Neural progenitor cell (in vitro differentiated cells): ENCODE measurements at places on chromosomes 6 and 20. TPM values are rescaled to one million over a fixed set of nuclear protein-coding genes. Genes with fewer than 3 reads are reported as not detected.
A peak's percentile ranks its signal among the peaks of the same experiment; 100 is the strongest.

DNA sequence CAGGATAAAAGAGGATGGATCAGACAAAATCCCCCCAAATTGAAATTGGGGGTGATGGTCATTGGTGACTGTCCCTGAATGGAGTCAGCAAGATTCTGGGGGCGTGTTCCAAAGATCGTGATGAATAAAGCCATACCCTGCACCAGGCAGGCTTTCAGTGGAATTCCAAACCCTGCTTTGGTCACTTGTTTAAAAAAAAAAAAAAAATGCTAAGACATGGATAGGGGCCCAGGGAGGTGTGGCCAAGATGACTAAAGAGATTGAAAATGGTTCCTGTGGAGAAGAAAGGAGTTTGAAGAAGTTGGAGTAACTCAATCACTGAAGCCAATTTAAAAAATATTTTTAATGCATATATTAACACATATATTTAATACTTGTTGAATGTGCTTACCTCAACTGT is 161.4 kb upstream of the KCNG1 start:
- DNase-seq: peak; percentile 16

DNA sequence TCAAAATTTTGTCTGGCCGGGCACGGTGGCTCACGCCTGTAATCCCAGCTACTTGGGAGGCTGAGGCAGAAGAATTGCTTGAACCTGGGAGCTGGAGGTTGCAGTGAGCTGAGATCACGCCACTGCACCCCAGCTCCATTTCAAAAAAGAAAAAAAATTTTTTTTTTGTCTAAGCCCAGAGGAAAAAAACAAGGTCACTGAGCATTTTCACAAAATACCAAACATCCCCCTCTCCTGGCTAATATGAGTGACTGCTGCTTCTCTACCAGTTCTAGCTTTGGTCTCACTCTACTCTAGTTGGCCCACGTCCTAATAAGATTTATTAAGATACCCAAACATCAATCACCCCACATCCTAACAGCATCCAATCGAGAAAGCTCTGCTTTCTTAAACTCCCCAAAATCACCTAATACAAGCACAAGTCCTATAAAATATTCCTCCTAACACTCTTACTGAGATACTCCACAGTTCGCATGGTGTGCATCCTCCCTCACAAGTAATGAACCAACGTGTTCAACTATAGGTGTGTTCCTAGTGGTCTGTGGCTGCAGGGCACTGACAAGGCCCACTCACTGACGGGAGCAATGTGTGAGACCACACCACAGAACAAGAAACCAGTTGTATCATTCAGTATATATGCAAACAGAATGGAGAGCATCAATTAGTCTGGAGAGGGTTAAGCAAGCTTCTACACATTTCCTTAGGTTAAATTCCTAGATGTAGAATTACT is 64.2 kb downstream of the FKBP5 start:
- DNase-seq: no peak

DNA sequence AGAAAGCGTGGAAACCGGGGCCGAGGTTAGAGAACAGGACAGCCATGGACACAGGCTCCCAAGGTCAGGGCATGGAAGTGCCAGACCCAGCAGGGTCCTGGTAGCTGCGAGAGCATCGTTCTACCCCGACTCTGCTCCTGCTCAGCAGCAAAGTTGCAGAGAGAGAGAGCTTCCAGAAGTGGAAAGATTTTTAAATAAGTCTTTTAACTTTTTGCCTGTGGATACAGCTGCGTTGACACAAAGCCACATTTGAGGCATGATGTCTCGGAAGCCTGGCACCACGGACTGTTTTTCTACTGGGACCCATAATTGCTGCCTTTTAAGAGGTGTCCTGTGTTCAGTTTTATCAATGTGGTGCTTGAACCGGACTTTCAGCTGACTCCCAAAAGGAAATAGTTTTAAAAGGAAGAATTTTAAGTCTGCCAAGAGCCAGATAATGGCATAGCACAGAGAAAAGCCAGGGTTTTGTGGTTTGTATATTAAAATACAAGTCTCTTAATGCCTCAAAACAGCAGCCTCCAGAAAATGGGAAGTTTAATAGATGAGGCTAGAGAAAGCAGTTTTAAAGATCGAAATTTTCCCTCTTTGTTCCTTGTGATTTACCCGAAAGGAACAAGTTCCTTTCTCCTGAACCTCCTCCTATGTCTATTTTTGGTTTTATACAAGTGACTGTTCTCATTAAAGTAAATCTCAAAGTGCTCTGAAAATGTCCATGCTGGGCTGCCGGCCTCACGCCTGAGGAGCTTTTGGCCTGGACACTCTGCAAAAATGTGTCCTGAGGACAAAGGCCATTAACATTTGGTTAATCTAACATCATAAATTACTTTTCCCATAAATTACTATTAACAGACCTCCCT is 91.5 kb downstream of the RIN2 start:
- no peak for DNase-seq

GRCh38 chr20:43186312-43186711 is 3.4 kb downstream of the PTPRT start:
- no peak for DNase-seq

- no peak for DNase-seq
Measured at GRCh38 chr6:129029778-129030177, 146.8 kb downstream of the LAMA2 start.

DNA sequence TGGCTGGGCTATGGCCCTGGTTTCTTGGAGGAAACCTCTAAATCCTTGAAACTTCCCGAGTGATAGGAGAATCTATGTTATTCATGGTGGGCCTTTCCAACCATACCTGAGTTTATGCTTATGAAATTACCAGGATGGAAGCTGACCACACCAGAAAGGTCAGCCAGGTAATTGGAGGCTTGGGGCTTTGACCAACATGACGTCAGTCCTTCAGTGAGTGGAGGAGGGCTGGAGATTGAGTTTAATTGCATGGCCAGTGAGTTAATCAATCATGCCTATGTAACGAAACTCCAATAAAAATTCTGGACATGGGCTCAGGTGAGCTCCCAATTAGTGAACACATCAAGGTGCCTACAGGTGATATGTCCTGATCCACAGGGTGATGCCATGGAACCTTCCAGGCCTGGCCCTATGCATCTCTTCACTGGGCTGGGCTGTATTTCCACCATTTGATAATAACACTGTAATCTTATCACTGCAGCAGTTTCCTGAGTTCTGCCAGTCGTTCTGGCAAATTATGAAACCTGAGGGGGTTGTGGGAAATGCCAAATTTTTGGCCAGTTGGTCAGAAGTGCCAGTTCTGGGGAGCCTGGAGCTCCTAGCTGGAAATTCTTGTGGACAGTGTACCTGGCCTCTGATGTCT is 106.5 kb downstream of the CDH26 start:
- DNase-seq: no peak

- no peak for DNase-seq
Measured at GRCh38 chr20:53935344-53936084, 134.9 kb downstream of the BCAS1 start.

DNA sequence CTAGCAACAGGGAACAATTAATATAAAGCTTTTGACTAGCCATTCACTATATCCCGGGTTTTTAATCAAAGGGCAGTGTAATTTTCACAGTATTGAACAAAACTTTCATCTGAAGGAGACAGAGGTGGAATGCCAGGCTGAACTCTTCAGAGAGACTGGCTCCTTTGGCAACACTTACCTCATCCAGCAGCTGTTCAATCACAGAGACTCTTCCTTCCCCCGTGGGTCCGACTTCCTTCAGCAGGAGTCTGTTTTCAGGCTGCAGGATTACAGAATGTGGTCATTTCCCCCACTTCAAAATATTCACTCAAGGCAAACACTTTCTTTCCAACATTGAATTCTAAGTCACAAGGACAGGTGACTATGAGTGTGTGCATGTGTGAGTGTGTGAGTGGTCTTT is 76.6 kb downstream of the DZANK1 start:
- DNase-seq: no peak

DNA sequence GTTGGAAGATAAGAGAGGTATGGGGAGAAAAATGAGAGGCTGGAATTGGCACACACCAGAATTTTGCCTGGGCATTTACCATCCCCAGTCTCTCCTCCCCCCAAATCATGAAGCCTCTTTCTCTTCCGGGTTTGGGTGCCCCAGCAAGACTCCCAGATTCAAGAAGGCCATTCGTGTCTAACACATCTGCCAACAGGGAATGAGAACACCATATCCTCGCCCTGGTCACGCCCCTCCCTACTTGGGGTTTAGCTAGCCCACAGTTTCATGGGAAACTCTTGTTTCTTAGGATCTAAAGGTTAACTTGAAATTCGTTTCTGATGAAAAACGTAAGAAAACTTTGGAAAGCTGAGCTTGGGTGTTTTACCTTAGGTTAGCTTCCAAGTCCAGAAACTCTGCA is 105.5 kb upstream of the TMEM170B start:
- no peak for DNase-seq

GRCh38 chr6:35663447-35664235 is 25.1 kb downstream of the FKBP5 start:
- DNase-seq: peak; percentile 18

- no peak for DNase-seq
Measured at GRCh38 chr6:130966344-130966980, 96.6 kb downstream of the EPB41L2 start.

- DNase-seq: peak; percentile 71
Measured at GRCh38 chr20:25057234-25058050, 497 bp downstream of the ACSS1 start.

DNA sequence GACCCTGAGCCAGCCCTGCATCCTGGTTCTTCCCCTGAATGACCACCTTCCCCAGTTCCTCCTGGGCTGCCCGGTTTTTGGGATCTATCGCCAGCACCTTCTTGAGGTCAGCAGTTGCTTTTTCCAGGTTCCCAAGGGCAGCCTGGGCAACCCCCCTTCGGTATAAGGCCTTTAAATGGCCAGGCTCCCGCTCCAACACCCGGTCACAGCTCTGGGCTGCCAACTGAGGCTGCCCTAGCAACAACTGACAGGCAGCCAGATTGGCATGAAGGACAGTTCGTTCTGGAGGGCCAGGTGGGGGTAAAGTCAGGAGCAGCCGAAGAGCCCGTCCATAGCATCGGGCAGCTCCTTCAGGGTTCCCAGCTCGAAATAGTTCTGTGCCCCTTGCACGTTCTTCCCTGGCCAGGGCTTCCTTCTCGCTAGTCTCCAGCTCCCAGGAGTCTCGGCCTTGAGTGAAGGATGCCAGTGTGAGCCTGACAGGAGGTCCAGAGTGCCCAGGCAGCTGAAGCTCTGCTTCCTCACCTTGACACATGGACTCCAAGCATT is 778 bp upstream of the ATF6B start:
- DNase-seq: no peak

DNA sequence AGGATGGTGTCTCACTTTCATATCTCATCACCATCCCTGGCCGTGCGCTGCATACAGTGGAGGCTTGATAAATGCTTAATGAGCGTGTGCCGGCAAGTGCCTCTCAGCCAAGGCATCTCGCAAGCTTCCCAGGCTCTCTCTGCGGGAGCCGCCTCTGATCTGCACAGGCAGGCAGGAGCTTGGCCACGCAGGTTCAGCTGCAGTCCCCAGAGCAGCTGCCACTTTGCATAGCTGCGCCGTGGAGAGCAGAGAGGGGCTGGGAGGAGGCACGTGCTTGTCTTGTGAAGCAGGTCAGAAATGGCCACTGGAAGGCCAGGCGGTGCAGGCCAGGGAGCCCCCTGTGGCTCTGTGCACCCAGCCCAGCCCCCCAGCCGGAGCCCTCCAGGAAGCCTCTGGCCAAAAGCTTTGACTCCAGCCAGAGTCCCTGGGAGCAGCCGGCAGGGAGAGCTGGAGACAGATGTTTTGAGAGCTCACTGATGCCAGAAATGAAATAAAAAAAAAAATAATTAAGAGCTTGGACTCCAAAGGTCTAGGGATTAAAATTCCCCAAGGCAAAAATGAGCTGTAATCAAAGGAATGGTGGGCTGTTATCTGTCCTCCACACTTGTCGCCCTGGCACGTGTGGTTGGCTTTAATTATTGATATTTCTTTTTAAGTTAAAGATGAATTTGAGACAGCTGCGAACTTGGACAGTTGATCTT is 377.0 kb downstream of the CDH4 start:
- DNase-seq: peak; percentile 51

GRCh38 chr6:138442663-138443062 is 38.6 kb downstream of the HEBP2 start:
- DNase-seq: no peak

- no peak for DNase-seq
Measured at GRCh38 chr20:19070026-19070425, 142.4 kb upstream of the SLC24A3 start.

Gene RNF39
- total RNA-seq: not detected in 2 replicates

Gene TXLNB
- total RNA-seq: 0.06 TPM in 2 replicates

Gene AGPAT4
- 30.5 and 34.5 TPM in 2 replicates for total RNA-seq

Gene NFKBIE
- total RNA-seq: 5.1 and 15.5 TPM in 2 replicates

Gene RIMS4
- 5.3 and 7.8 TPM in 2 replicates for total RNA-seq
